ENCODE measurements at places on chromosomes 5 and 9.
A peak's percentile ranks its signal among the peaks of the same experiment; 100 is the strongest.

DNA sequence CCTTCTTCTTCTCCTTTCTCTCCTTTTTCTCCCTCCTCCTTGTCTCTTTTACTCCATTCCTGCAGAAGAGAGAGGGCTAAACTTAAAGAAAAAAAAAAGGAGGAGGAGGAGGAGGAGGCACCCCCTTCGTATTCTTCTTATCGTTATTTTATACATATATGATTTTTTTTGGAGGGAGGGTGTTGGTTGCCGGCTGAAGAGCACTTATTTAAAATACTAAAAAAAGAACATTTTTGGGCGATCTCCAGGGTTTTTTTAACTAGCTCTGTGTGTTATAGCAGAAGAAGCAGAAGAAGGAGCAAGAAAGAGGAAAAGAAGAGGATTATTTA lies 381 bp downstream of the NR2F1 start:
- no peak for DNase-seq

GRCh38 chr5:39854771-39855410 lies 430.1 kb upstream of the DAB2 start:
- DNase-seq = no peak

- no peak for DNase-seq
Observed at GRCh38 chr5:113081881-113082546, 105.4 kb downstream of the DCP2 start.

- DNase-seq = no peak
Observed at GRCh38 chr9:16321461-16322119, 548.9 kb downstream of the BNC2 start.

GRCh38 chr5:101687349-101687985 lies 608.6 kb downstream of the SLCO4C1 start:
- DNase-seq = no peak

- DNase-seq = no peak
Observed at GRCh38 chr5:77367741-77368140, 124.4 kb downstream of the WDR41 start.

GRCh38 chr9:93259490-93260262 lies 75.7 kb downstream of the WNK2 start:
- DNase-seq = no peak

DNA sequence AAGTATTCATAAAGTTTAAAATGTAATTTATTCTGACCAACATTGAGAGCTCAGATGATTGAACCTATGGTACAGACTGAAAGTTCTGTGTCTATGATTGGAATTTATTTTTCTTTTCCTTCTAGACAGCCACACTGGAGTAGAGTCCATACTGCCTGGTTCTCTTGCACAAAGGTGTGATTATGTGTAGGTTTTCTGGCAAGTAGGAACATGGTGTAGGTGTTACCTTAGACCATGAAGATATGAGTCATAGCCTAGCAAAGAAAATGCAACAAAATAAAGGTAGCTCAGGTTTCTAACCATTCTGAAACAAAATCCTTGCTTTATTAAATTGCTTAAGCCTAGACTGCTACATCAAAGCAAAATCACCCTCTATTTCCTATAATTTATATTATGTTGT lies 143.4 kb downstream of the CDH12 start:
- DNase-seq = no peak

- DNase-seq = no peak
Observed at GRCh38 chr5:28208356-28208755, 1170.0 kb upstream of the CDH9 start.

- DNase-seq = no peak
Observed at GRCh38 chr9:134942788-134943184, 25.1 kb upstream of the FCN1 start.

DNA sequence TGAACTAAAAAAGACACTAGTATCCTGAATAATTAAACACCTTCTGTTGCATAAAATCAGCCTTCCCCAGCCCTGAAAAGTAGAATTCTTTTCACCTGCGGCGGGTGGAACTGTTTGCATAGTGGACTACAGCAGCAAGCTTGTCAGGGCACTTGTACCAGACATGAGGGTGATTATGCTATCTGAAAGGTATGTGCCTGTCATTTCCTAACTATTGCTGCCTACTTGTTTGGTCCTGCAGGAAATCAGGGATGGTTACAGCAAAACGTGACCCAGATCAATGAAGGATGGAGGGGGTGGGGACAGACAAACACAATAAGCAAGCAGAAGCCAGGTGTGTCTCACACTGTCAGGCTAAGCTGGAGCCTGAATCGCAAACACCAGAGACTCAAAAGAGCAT lies 385.6 kb downstream of the MLLT3 start:
- peak; percentile 7 for DNase-seq

- DNase-seq = no peak
Observed at GRCh38 chr9:92499701-92500100, 17.4 kb upstream of the ASPN start.

DNA sequence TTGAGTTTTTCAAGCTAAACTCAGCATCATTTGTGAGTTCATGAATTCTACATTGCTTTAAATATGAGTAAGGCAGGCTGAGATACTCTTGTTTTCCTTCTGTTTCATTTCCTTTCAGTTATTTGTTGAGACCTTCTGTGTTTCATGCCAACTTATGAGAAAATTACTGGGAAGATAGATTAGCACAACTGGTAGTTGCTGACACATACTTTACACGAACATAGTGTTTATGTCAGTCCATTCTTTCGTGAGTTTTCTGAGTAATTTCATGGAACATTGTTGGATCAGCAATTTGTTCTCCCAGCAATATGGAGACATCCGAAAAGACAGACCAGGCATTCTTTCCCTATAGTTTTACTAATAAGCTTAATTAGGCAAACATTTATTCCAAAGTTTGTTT lies 102.0 kb upstream of the SMC5 start:
- DNase-seq = no peak

GRCh38 chr5:68484307-68485068 lies 268.9 kb downstream of the PIK3R1 start:
- no peak for DNase-seq

GRCh38 chr5:172414531-172415361 lies 39.6 kb downstream of the SH3PXD2B start:
- DNase-seq = no peak

GRCh38 chr5:140344683-140345423 lies 1.6 kb downstream of the HBEGF start:
- no peak for DNase-seq

- DNase-seq = no peak
Observed at GRCh38 chr5:174457141-174457678, 267.2 kb upstream of the MSX2 start.

GRCh38 chr5:89128906-89129625 lies 246.1 kb upstream of the MEF2C start:
- no peak for DNase-seq

DNA sequence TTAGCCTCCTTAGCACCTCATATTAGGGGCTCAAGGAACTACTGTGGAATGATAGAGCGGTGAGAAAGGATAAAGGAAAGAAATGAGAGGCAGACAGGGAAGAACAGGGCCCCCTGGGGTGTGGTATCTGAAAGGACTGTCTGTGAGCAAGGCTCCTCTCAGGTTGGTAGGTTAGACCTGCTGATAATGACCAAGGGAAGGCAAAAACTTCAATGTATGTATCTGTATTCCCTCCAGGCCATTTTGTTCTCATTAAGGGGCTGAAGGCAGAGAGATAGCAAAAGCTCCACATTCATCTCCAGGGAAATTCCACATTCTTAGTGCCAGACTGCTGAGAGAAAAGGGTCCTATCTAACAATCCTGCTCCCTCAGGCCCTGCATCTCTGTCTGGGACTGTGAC lies 28.6 kb downstream of the TRIM32 start:
- DNase-seq = no peak

- DNase-seq = no peak
Observed at GRCh38 chr9:123660691-123661466, 269.0 kb downstream of the DENND1A start.

DNA sequence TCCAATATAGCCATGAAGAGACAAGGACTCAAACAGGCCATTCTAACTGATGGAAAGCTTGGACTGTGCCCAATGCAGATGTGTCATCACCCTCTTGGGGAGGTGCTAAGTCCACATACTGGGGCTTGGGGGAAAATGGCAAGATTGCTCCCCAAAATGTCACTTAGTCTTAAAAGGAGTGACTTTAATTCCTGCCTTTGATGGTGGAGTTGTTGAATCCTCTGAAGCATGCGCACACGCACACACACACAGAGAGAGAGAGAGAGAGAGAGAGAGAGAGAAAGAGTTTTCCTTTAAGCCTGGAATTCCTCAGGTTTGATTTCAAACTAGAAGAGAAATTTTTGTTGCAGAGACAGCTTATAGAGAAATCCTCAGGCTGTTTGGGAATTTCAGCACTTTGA lies 161.9 kb upstream of the GAS1 start:
- DNase-seq = no peak

DNA sequence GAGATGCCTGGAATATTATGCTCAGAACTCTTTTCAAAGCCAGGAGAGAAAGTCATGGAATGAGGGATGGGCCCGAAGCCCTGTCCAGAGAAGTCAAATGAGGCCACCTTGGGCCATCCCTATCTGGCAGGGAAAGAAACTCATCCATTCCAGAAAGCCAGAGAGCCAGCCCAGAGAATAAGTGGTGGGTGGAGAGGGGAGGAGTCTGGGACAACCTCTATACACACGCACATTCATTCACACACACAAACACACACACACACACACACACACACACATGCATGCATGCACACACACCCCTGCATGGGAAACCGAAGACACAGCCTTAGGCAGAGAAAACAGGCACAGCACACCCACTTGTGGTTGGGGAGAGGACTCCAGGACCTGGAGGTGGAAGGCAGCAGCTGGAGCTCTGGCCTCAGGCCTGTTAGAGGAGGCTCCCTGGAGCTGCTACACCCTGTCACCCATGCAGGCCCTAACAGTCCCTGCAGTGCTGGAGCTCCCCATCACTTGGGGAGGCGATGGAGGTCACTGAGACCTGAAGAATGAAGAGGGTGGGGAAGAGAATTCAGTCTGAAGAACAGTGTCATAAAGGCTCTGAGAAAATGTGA lies 38.0 kb downstream of the TGFBI start:
- DNase-seq = no peak

- no peak for DNase-seq
Observed at GRCh38 chr9:77765781-77766259, 117.7 kb upstream of the GNA14 start.

DNA sequence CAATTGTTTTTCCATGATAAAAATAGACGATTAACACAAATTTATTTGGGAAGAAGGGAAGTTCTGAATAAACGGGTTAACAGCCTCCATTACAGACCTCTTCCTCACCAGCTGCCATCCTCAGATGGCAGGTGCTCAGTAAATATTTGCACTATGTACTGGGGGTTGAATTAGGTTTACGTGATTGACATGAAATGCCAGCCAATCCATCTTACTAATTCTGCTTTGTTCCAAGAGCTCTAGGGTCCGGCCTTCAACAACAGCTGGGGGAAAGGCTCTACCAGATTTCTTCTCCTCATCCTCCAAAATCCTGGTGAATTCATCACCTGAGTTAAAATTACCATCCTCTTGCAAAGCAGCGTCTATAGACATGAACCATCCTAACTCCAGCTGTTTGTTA lies 104.6 kb downstream of the MTX3 start:
- peak; percentile 44 for DNase-seq

DNA sequence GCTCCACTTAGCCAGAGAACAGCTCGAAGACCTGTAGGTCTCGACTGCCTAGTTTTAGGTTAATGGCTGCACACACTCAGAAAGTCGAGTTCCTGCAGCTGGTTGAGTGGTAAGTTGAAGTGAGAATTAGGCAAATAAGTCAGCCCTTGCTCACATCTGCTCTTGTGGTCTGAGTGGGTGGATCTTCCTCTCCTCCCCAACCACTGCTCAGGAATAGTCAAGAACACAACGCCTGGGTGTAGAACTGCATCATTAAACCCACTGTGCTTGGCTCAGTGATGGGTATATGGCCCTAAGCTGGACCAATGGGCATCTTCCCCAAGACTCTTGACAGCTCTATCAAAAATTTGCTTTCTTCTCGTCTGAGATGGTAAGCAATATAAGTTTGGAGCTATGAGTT lies 20.9 kb upstream of the ADAM19 start:
- no peak for DNase-seq

DNA sequence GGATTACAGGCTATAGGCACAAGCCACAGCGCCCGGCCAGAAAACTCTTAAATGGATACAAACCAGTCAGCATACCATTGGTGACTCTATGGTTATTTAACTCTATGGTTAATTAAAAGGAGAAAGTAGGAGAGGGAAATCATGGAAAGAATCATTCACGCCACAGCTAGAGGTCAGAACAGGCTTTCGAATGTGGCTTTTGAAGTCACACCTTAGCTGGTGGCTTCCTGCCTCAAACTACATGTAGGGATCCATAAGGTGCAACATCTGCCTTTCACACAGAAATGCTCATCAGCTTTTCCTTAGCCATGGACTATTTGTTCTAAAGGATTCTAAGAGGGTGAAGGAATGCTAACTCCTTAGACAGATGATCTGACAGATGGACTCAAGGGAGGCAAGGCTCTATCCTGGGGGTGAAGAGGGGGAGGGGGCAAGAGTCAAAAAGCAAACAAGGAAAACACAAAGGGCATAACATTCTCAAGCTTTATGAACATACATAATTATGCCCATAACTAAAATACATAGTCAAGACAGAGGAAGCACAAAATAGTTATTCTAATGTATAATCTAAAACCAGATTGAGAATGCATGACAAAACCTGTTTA lies 130.9 kb downstream of the EFNA5 start:
- no peak for DNase-seq

- DNase-seq = no peak
Observed at GRCh38 chr5:199197-199949, 8.1 kb downstream of the LRRC14B start.

GRCh38 chr9:76459694-76460635 lies 983 bp downstream of the GCNT1 start:
- DNase-seq = peak; percentile 40

DNA sequence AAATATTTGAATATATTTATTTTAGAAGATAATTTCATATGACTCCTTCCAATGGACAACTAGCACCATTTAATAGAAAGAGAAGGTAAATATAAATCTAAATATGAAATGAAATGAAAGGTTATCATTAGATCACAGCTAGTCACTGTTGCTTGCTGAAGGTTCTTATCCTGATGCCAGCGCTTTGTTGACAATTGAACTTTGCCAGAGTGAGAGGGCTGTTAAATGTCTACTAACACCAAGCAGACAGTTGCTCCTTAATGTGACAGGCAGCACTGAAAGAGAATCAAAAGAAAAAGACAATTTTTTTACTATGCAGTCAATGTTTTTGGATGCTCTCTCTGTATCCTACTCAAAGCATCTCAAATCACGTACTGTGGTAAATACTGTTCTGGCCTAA lies 152.6 kb upstream of the SEMA6A start:
- DNase-seq = no peak

GRCh38 chr5:124737651-124738050 lies 8.8 kb downstream of the ZNF608 start:
- DNase-seq = no peak

- no peak for DNase-seq
Observed at GRCh38 chr9:79465156-79465555, 106.6 kb upstream of the TLE4 start.
